ENCODE measurements at places on chromosomes 4 and X.

- DNase-seq = no peak
These were observed 154.5 kb downstream of the FANCB start for GRCh38 chrX:14718403-14718802.

DNA sequence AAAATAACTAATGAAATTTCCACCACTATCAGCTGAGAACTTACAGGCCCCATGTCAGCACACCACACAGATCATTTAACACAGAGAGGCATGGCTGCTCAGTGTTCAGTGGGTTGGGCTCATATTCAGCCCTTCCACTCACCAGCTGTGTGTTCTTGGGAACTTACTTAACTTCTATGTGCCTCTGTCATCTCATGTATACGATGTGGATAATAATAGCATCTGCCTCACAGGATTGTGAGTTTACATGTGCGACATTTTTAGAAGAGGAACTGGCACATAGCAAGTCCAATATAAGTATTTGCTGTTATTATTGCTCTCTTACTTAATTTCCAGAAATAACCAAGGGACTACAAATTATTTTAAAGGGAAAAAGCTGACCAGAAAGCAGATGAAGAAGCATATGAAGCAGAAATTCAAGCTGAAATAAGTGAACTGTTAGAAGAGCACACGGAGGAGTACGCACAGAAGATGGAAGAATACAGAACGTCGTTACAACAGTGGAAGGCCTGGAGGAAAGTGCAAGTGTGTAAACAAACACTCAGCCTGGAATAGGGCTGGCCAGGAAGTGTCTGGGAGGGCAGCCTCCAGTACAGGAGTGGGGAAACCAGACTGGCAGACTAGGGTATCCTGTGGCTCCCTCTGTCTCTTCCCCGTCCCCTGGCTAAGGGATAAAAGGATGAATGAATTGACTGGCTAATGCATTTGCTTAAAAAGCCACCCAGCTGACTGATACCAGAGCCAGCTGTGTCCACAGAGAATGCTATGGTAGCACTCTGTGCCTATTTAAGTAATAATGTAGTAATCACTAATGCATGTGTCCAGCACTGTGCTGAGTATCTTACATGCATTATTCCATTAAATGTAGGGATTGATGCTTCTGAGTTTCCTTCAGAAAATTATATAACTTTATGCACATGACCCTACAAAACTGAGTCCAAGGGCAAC is 67.1 kb downstream of the CC2D2A start:
- DNase-seq = no peak

DNA sequence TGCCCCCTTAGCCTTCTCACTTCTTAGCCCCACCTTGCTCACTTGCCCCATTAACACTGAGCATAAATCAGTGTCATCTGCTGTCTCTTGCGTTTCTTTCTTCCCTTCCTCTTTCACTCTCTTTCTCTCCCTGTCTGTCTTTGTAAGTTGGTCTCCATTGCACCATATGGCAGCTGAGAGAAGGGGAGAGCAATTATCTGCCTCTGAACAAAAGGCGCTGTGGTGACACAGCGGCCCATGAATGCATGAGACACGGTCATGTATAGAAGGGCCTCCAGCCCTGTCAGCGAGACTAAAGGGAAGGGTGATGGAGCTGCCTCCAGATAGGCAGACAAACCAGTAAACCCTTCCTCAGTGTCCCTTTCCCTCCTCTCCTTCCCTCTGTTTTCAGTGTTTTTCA is 88.8 kb upstream of the PCDH18 start:
- no peak for DNase-seq

GRCh38 chr4:158203436-158203835 is 6.8 kb upstream of the TMEM144 start:
- DNase-seq = no peak

GRCh38 chr4:153523164-153523796 is 57.1 kb downstream of the TMEM131L start:
- no peak for DNase-seq

GRCh38 chr4:165630671-165631070 is 242.4 kb upstream of the TLL1 start:
- no peak for DNase-seq

DNA sequence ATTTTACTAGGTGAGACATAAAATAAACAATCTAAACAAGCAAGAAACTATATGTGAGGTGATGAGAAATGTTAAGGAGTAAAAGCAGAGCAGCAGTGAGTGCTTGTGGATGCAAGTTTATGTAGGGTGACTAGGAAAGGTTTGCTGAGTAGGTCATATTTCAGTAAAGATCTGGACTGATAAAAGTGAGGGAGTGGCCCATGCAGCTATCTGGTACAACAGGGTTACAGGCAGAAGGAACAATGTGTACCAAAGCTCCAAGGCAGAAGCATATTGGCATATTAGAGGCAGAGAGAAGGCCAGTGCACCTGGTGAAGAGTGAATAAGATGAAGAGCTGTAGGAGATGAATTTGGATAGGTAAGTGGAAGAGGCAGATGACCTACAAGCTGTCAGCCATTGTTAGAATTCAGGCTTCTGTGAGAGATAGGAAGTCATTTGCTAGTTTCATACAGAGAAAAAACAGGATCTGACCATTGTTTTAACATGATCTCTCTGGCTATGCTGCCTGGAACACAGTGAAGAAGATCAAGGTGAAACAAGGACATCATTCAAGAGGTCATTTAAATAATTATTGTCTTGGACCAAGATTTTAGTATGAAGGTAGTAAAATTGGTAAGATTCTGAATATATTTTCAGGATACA is 274.6 kb downstream of the ANKRD50 start:
- DNase-seq = no peak

DNA sequence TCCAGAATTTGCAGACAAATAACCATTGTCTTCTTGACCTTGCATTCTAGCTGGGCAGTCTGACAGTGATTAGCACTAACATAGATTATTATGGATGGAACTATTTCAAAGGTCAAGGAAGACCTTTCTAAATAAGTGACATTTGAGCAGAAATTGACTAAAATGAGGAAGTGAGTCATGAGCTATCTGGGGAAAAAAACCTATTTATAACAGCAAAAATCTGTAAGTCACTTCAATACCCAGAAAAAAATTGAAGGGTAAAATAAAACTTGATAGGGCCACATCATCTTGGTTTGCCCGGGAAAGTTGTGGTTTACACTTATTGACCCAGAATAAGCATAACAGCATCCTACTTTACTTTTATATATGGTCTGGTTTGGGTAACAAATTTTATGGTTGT is 414.6 kb upstream of the HS3ST1 start:
- no peak for DNase-seq

DNA sequence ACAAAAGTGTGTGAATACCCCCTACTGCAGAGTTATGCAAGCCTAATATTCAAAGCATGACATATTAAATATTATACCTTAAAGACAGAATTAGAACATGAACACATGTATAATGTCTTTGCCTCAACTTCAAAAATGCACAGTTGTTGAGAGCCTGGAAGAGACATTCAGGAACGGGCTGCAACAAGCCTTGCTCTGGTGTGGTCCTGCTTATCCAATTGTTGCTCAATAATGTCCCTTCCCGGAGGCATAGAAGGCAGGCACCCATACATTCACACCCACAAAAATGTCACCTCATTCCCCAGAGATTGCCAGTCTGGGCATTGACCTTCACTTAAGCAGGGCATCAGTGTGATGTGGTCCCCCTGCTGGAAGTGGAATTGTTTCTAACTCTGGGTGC is 238.8 kb downstream of the CBR4 start:
- no peak for DNase-seq

DNA sequence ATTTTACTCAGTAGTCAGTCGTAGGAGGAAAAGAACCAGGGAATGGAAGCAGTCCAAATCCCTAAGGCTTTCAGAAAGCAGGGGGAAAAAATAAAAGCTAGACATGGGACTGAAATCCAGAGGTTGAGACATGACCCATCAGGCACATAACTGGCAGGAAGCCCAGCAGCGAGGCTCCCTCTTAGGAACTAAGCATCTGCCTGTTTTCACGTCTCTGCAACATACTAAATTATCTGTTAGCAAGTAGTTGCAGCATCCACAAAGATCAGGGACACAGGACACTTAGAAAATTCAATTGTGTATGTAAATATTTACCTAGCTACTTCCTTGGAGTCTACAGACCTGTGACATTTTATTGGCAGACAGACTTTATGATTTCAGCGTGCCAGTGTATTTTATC is 118.0 kb upstream of the EDNRA start:
- no peak for DNase-seq

DNA sequence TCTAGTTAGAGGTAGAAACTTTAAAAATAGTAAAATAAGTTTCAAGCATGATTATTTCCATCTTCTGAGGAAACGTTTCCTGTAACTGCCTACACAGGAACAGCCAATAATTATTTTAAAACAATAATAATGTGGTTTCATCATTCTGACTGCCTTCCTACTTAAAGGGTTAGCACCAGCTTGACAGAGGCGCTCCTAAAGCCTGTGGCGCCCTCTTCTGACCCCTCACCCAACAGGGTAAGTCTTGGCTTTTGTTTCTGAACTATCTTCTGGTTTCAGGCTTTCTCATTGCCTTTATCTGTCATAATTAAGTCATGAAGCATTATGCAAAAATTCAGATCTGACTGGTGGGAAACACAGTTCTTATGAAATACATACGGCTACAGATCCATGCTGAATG is 96.7 kb downstream of the ITM2A start:
- no peak for DNase-seq

GRCh38 chrX:13212191-13212651 is 107.6 kb downstream of the ATXN3L start:
- no peak for DNase-seq

DNA sequence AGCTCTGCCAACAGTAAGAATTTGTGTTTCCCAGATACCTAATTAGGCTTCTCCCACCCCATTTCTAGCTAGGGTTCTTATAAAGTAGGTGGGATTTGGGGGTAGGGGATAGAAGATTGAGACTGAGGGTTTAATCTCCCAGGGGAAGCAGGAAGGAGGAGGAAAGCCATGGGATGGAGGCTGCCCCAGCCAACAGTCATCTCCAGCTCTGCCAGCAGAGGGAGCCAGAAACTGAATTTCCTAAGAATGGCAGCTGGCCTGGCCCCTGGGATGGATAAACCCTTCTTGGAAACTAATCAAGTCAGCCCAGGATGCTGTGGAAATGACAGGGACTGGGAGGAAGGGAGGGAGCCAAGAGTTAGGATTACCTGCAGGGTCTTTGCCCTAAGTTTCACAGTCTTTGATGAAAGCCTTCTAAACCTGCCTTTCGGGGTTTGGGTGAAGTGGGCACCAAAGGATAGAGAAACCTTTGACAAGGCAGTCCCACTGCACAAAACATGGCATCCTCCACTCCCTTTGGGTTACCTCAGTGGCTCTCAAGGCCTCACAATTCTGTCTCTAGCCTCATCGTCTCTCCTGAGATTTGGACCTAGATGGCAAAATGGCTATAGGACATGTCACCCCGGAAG is 6.7 kb upstream of the ERCC6L start:
- no peak for DNase-seq

DNA sequence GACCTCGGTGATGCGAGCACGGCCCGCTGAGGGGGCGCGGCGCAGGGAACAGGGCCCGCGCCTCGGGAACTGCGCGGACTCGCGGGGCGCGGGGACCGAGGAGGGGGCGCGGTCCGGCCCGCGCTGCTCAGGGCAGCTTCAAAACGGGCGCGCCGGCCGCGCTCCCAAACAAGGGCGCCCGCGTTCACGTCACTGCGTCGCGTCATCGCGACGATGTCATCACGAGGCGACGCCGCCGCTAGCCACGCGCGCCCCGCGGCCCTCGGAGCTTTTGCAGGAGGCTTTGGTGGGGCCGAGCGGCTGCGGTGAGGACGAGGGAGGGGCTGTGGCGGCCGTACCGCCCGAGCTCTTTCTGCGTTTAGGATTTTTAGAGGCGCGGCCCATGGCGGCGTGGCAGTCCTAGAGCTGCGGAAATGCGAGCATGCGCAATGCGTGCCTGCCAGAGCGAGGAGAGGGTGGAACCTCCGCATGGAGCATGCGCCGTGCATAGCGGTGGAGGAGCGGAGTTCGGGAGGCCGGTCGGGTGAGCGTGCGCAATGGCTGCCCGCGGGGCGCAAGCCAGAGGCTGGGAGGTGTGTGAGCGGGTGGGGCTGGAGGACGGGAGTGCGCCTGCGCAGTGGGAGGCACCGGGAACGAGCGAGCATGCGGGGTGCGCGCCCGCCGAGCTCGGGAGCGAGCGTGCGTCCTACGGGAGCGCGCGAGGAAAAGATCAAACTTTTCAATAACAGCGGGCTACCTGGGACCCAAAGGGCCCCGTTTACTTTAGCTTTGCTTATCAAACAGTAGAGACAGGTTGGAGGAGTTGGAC is at the start of gene PPP2R3B:
PPP2R3B (minus strand) TSS at position 140 of the 808 bp plus-strand sequence. CDS start 216 bp downstream, outside the sequence.
- no peak for DNase-seq

GRCh38 chr4:19047279-19047880 is 1025.8 kb upstream of the LCORL start:
- no peak for DNase-seq

GRCh38 chr4:118974758-118975157 is 86.1 kb downstream of the SYNPO2 start:
- no peak for DNase-seq

- no peak for DNase-seq
These were observed 33.9 kb downstream of the PDK3 start for GRCh38 chrX:24498975-24499374.

- no peak for DNase-seq
These were observed 3.5 kb upstream of the BMP2K start for GRCh38 chr4:78772526-78773091.

- DNase-seq = no peak
These were observed 42.1 kb downstream of the AFF1 start for GRCh38 chr4:86976801-86977485.

GRCh38 chrX:150256297-150256650 is 106.8 kb upstream of the MAMLD1 start:
- no peak for DNase-seq

- DNase-seq = no peak
These were observed 69.6 kb upstream of the NDP start for GRCh38 chrX:44042751-44043150.

DNA sequence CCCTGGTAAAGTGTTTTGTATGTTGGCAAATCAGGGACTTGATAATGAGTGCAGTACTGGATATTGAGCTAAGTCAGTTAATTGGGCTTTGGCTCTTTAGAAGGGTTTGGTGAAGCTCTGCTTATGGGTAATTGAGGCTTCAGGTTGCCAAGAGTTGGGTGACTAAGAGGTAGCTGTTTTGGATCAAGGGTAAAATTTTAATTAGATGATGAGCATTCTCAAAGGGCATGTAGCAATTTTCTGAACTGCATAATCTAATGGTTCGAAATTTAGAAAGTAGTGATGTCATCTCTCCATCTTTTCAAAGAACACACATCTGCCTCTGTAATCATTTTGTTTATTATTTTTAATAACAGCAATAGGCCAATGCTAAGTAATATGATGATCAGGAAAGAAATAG is 5.5 kb upstream of the TRIM2 start:
- no peak for DNase-seq

Measured in occipital lobe (tissue), 3 donors.